ENCODE measurements at places on chromosomes 7 and 10. TPM values are rescaled to one million over a fixed set of nuclear protein-coding genes. Genes with fewer than 3 reads are reported as not detected.

Gene ELFN1
- polyA plus RNA-seq = 0.09 TPM

DNA sequence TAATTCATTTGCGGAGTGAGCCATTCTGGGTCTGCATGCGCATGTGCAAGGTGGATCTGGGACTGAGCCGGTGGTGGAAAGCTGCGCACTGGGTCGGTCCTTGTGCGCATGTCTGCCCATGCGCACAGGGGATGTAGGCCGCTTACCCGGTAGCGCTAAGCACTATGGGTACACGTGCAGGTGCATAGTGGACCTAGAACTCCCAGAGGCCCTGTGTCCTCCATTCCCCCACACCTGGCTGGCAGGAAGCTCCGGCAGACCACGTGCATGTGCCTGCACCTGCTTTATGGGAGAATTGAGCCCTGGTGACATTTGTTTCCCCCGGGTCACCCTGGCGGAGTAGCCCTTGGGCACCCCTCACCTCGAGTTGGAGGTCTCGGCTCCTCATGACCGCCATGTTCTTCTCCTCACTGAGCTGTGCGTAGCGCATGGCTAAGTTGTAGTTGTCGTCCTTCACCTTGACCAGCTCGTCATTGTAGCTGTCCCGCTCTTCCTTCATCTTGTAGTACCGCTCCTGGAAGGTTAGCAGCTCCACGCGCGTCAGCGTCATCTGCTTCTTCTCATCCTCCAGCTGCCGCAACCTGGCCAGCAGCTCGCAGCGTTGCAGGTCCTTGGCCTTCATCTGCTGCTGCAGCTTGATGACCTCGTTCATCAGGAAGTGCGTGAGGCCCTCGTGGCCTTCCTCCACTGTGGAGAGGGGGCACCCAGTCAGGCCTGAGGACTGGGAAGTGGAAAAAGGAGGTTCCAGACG lies 99.6 kb downstream of the CARD11 start:
- no peak for DNase-seq

Gene TFEC
- 0.01 TPM for polyA plus RNA-seq

DNA sequence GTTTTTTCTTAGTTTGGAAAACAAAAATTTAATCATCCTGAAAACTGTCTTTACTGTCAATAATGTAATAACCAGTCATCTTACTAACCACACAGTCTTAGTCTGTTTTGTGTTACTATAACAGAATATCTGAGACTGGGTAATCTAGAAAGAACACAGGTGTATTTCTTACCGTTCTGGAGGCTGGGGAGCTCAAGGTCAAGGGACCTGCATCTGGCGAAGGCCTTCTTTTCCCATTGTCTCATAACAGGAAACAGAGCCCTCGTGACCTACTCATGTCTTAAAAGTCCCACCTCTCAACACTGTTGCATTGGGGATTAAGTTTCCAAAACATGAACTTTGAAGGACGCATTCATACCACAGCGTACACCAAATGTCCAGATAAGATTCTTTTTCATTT lies 932.3 kb downstream of the CNTNAP2 start:
- no peak for DNase-seq

Gene NUTM2E
- polyA plus RNA-seq = 0.22 TPM

- DNase-seq = no peak
Measured at GRCh38 chr7:2050511-2050866, 182.3 kb downstream of the MAD1L1 start.

Gene ADCYAP1R1
- polyA plus RNA-seq = not detected

- DNase-seq = no peak
Measured at GRCh38 chr10:78804411-78805032, 264.2 kb upstream of the ZMIZ1 start.

Gene KCNH2
- polyA plus RNA-seq = 0.41 TPM

DNA sequence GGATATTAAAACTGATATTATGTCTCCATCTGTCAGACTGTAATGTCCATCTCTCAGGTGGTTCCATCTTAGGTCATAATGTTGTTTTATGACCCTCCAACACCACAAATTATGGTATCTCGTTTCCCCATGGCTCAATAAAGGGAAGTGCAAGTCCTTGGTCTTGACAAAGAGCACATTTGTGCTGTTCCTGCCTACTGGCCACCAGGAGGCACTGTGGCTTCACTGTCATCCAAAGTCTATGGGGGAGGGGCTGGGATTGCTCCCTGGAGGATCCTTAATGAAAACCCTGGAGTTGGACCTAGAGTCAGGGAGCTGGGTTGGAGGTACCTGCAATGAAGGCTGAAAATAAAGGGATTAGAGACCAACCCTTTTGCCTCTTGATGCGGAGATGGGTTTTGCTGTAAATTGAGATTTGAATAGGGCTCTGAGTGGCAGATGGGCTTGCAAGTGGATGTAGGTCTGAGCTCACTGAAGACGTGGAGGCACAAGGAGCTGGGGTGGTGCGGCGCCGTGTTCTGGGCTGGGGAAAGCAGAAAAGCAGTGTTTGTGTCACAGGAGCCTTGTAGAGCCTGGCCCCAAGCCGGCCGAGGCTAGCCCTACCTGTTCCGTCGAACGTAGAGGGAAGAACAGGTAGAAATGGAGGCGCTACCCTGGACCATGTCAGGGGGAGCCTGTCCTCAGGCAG lies 180.5 kb upstream of the PRSS58 start:
- DNase-seq = peak; percentile 35

Gene MPP7
- 0.06 TPM for polyA plus RNA-seq

GRCh38 chr10:42996588-42996987 lies 80.3 kb upstream of the RET start:
- no peak for DNase-seq

GRCh38 chr7:26151953-26152781 lies at the start of gene NFE2L3:
Gene NFE2L3, plus strand, starts transcription at chr7:26152198. Its CDS starts 301 bp downstream, at chr7:26152499.
- peak; percentile 80 for DNase-seq

DNA sequence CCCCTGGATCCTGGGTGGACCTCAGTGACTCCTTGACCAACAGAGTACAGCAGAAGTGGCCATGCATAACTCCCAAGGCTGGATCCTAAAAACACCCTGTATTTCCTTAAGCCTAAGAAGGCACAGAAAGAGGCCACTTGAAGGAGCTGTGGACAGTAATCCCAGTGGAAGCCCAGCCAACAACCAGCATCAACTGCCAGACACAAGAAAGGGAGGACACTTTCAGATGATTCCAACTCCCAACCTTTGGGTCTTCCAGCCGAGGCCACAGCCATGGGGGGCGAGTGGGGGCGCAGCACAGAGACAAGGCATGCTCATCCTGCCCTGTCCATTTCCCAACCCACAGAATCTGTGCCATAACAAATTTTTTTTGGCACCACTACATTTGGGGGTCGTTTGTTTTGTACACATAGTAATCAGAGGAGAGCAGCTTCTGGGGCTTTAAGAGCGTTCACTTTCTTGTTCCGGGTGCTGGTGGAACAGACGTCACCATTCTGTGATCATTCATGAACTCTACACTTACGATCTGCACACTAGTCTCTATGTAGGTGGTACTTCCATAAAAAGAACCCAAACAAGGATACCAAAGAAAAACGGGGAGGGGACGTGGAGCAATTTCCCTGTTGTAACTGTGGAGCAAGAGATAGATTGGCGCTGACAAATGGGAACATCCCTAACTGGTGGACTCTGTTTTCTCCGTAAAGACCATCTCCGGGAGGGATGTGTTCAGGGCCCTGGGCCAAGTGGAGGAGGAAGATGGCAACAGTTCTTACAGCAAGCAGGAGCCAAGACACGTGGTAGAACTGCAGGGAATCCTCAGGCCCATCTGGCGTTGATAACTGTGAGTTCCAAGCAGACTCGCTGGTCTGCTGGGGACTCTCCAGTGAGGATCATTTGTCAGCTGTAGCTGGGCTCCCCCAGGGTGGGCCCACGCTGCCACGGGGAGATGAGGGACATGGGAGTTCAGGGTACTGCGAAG lies 6.0 kb upstream of the SLC29A3 start:
- DNase-seq = no peak

- no peak for DNase-seq
Measured at GRCh38 chr10:95640891-95641315, 15.6 kb downstream of the ALDH18A1 start.

Gene LIPK
- polyA plus RNA-seq = not detected

DNA sequence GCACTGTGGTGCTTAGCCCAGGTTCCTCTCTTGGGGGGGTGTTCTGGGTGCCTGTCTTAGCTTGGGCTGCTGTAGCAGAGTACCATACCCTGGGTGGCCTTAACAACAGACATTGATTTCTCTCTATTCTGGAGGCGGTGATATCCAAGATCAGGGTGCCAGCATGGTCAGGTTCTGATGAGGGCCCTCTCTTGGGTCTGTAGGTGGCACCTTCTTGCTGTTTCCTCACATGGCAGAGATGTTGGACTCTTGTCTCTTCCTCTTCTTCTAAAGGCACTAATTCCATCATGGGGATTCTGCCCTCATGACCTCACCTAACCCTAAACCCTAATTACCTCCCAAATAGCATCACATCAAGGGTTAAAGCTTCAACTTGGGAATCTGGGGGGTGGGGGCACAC lies 19.9 kb upstream of the CRHR2 start:
- DNase-seq = no peak

Gene PAXIP1
- polyA plus RNA-seq = 15.3 TPM

Gene CYP3A4
- polyA plus RNA-seq = not detected

- DNase-seq = no peak
Measured at GRCh38 chr10:89515031-89515841, 20.2 kb downstream of the SLC16A12 start.

Gene PLAU
- polyA plus RNA-seq = 82.6 TPM

DNA sequence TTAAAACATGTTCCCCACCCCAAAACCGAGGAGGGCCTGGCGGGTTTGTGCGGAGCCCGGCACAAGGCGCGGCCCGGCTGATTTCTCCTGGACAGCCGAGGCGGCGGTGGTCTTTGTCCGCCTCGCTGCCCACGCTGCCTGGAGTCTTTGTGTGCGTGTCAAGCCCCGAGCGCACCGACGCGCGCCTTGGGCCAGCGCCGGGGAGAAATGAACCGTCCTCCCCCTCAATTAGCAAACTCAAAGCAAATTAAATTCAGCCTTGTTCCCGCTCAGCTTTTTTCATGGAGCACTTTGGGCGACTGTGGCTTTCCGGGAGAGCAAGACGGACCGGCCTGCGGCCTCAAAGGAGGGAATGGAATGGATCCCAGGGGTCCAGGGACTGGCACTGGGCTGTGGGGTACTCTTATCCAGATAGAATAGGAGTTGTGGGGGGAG lies 4.1 kb downstream of the EMX2 start:
- no peak for DNase-seq

Gene CYP2C8
- polyA plus RNA-seq = not detected
